ENCODE measurements at places on chromosomes 1 and 21.

DNA sequence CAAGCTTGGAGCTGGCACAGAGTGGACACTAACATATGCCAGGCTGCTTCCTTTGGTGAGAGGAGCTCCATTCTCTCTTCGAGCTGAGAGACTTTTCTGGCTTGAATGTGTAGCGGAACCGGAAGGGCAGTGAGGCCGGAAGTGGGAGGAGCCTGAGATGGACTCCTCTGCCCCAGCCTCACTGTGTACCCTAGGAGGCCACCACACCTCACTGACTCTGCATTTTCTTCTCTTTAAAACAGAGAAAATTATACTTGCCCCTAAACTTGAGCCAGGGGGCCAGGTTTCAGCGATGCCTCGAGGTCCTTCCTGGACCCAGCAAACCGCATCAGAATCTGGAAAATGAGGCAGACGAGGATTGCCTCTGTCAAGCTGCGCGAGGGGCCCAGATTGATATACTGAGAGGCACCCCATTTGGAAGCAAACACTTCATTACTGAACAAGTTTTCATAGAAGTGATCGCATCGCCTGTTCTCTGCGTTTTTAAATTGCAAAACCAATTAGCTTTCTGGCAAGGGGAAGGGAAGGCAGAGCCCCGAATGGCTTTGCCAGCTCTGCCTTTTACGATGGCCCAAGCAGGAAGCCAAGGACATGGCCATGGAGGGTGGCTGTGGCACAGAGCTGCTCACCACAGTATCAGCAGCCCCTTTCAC lies 708.1 kb downstream of the PTPRU start:
- DNase-seq: no peak

- DNase-seq: no peak
These were observed 121.2 kb downstream of the LTN1 start for GRCh38 chr21:28871388-28872010.

GRCh38 chr1:76933847-76934815 lies 66.9 kb downstream of the ST6GALNAC5 start:
- no peak for DNase-seq

- no peak for DNase-seq
These were observed 41.3 kb downstream of the TBCE start for GRCh38 chr1:235408503-235408960.

DNA sequence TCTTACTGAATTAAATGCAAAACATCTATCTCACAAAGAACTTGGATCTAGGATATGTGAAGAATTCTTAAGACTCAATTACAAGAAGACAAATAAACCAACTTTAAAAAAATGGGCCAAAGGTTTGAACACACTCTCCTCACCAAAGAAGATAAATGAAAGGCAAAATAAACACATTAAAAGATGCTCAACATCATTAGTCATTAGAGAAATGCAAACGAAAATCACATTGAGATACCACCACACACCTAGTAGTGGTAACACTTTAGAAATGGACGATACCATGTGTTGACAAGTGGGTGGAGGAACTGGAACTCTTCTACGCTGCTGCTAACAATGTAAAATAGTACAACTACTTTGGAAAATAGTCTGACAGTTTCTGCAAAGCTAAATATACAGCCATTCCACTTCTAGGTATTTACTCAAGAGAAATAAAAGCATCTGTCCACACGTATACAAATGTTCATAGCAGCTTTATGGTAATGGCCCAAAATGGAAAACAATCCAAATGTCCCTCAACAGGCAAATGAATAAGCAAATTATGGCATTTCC lies 194.3 kb downstream of the RHOU start:
- no peak for DNase-seq

DNA sequence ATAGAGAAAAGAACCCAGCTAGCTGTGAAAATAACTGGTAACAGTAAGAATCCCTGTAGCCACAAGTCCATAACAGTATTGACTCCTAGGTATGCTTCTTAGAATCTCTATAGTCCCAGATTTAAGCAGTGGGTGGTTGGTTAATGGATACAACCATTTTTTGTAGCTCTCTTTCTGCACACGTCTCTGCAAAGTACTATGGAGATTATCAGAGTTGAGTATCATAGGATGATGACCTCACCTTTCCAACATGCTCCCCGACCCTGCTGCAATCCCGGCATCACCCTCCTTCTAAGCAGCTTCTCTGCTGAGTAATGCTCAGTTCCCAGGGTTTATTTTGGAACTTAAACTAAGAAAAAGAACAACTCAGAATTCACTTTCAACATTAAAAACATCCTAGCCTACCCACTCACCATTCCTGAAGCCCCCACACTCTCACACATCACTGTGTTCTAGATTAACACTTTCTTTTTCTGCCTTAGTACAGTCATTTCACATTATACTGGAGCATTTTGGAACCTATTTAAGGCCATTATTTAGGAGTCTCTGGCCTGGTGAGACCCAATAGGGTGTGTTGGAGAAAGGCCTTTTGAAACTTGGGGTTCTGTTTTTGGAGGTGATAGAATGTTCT lies 2.7 kb downstream of the MLLT11 start:
- DNase-seq: no peak

GRCh38 chr21:43192501-43193081 lies 23.8 kb downstream of the CRYAA start:
- no peak for DNase-seq

DNA sequence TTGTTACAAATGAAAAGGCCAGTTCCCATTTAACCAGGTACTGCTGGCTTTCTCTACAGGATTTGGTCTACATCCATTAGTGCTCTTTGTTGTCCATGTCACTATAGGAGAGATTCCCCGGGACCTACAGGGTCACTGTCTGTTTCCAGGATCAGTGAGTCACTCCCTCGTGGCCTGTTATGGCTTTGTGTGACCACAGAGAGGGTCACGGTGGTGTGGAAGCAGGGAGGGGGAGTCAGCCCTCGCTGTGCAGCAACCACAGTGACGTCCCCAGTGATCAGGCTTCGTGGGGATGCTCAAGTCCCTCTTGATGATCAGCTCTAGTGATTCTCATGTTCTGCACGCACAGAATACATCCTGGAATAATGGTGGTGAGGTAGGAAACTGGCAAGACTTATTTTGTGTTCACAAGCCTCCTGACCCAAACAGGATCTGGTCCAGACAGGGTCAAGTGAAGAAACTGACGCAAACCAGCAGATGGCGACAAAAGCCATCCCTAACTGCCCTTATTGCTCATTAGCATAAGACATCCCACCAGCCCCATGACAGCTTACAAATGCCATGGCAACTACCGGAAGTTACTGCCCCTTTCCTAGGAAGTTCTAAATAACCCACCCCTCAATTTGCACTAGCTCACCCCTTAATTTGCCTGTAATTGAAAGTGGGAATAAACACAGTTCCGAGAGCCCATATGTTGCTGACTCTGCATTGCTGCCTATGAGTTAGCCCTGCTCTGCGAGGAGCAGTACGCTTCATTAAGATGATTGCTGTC lies 98.5 kb downstream of the DISC1 start:
- DNase-seq: no peak

DNA sequence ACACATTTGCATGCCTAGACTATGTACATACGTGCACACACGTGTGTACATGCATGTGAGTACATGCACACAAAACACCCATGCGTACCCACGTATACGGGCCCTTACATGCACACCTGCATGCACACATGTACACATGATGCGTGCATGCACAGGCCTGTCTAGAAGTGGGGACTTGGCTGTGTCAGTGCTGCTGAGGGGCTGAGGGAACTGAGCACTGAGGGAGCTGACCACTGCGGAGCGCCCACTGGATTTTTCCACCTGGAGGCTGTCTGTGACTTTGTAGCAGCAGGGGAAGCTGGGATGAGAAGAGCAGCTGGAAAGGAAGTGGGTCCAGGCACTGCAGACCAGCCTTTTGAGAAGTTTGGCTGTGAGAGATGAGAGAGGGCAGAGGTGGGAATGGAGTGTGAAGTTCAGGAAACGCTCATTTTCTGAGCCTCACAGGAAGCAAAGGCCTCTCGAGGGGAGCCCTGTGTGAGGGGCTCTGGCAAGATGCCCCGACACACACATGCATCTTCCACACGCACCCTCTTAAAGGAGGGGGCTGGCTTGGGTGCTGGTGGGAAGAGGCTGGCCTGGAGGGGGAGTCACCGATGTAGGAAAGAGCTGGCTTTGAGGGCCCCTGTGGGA lies 20.9 kb downstream of the PODN start:
- no peak for DNase-seq

- no peak for DNase-seq
These were observed 137.0 kb downstream of the LRRC53 start for GRCh38 chr1:74375376-74375775.

GRCh38 chr1:16906873-16907272 lies 11.1 kb downstream of the RNU1-2 start:
- DNase-seq: no peak

DNA sequence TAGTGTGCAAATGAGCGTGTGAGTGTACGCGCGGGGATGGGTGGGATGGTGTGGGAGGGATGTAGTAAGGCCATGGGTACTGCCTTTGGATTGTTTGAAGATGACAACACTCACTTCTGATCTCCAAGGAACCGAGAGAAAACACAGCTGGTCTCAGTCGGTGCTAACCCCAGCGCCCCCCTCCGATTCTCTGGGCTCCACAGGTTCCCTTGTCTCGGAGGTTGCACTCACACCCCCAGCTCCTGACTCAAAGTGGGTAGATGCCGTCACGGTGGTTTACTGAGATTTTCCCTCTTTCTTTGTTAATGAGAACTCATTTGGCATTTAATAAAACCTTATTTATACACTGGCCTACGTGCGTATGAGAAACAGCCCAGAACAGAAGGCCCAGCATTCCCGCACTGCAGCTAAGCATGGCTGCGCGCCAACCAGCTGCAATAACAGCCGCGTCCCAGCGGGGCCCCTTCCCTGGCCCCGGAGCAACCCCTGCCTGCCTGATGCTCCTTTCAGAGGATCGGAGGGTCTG lies 25.8 kb downstream of the ABCA4 start:
- DNase-seq: peak; percentile 35

DNA sequence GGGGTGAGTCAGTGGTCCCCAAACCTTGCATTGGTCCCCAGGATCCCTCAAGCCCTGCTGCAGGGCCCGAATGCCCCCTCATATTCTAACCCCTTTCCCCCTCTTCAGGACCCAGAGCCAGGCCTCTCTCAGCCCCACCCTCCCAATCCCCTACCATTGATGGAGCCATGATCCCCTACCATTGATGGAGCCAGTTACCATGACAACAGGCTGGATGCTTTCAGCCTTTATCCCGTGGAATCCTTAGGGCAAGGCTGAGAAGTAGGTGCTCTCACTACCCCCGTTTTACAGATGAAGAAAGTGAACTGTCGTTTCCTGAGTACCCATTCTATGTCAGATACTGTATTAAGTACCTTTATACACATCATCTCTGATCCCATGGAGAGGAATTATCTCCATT lies 70.8 kb downstream of the EPHB2 start:
- no peak for DNase-seq

- DNase-seq: no peak
These were observed 12.2 kb downstream of the AMPD2 start for GRCh38 chr1:109631513-109632505.

DNA sequence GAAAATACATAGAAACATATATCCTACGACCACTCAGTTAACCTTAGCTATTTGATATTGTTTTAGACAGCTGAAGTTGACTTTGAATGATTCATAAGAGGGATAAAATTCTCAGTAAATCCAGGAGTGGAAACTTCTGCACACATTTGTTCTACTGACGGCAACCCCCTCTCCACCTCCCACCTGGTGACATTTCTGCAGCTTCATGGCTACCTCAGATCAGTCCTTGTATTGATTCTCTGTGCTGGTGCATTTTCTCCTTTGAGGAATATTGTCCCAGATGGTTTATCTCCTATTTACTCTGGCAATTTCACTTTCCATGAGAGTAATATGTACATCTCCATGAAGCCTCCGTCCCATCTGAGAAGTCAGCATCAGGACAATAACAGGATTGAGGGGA lies 57.7 kb upstream of the COA6 start:
- DNase-seq: no peak

GRCh38 chr1:203037509-203038190 lies 11.4 kb downstream of the PPFIA4 start:
- DNase-seq: no peak

DNA sequence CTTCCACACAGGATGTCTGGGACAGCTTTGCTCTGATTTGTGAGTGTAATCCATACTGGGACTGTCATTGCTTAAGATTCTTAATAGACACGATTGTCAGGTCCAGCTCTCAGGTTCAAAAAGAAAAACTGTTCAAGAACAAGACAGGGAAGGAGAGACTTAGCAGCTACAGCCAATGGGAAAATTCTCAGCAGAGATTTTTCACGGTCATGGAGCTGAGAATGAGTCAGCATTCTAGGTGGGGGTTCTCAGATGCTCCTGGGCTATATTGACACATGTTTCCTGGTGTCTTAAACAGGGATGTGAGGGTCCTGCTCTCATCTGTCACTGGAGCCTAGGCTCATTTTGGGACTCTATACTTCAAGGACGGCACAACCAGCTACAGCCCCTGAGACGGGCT lies 318.3 kb downstream of the RRAGC start:
- DNase-seq: no peak

DNA sequence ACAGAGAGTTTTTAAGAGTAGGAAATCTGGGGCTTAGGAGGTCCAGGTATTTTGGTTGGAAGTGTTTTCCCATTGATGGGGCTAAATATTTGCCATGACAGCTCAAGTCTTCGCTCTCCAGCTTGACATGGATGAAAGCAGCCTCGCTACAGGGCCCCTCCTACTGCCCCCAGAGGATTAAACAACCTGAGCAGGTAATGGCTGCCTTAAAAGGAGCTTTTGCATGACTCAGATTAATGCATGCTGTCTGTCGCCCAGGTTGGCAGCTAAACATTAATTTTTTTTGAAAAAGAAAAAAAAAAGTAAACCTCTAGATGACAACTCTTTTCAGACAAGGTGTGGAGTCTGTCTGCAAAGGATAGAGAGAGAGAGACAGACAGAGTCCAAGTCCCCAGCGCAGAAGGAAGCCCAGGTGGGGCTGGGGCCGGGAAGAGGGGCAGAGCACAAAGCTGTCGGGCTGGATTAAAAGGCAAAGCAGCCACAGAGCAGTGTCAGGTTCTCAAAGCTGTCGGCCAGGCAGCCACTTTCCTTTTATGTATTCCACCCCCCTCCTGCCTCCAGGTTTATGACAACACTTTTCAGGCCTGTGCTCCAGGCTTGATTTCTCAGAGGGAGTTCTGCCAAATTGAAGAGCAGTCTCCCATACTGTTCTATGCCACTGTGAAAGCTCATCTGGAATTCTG lies 127.9 kb downstream of the CLIC6 start:
- no peak for DNase-seq
